ENCODE measurements at places on chromosomes 6 and 20.

- no peak for DNase-seq
Observed at GRCh38 chr20:44463466-44463865, 12.2 kb upstream of the TTPAL start.

DNA sequence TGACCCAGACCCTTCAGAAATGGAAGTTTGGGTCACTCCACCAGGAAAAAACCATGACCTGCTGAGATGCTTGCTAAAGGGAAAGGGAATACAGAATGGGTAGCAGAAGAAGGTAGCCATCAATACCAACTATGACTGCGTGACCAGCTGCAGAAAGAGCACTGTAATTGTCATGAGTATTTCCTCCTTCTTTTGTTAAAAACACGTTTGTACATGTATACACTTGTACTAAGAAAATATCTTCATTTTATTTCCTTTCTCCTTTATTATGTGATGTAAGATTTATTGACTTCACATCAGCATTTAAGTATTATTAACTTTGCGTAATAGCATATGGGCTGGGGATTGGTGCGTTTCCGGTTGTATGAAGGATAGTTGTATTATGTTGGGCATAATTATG lies 12.6 kb upstream of the MUC21 start:
- DNase-seq: no peak

- no peak for DNase-seq
Observed at GRCh38 chr20:1855109-1855508, 40.1 kb upstream of the SIRPA start.

DNA sequence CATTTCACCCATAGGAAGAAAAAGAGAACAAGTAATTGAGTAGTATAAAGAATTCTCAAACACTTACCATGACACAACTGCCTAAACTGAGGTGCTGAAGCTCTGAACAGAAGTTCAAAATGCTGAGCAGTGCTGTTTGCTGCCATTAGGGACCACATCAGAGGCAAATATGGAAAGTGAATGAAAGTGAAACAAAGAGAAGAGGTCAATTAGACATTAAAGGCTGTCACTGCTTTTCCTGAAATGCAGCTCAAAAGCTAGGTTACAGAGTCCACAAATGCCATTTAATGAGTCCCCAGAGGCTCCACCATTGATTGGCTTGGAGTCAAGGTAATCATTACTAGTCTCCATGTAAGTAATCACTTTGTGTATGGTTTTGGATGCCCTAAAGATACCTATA lies 46.1 kb downstream of the POU3F2 start:
- no peak for DNase-seq

DNA sequence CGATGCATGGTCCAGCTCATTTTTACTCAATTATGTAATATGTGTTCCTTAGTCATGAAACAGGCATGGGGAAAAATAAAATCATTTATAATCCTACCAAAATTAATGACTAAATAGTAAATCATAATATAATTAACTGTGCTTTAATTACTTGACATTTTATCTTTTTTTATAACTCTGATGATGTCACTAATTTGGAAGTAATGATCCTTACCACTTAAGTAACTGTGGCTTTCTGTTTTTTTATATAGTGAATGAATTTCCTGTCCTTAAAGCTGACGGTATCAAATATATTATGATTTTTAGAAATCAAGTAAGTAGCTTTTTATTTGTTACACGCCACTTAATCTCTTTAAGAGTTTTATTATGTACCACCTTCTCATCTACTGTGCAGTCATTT lies 32.2 kb downstream of the CSE1L start:
- DNase-seq: no peak

GRCh38 chr20:32140603-32141002 lies 31.1 kb downstream of the TM9SF4 start:
- no peak for DNase-seq

- DNase-seq: no peak
Observed at GRCh38 chr6:105785066-105785811, 300.9 kb upstream of the PRDM1 start.

- DNase-seq: no peak
Observed at GRCh38 chr6:45896783-45897441, 118.7 kb downstream of the CLIC5 start.

DNA sequence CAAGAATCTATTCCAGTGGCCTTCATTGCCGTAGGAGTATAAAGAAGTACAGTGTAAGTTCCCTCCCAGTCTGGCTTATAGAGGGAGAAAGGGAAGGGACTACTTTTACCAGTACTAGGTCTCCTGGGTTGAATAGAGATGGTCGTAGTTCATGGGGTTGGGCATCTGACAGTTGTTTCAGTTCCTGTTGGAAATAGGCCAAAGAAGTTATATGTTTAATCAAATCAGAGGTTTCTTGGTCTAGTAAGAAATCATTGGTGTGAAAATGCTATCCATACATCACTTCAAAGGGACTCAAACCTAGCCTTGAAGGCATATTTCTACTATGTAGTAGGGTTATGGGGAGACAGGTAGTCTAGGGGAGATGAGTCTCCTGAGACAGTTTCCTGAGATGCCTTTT lies 45.6 kb upstream of the MAN1A1 start:
- no peak for DNase-seq

- no peak for DNase-seq
Observed at GRCh38 chr6:6105472-6106036, 98.8 kb upstream of the NRN1 start.

DNA sequence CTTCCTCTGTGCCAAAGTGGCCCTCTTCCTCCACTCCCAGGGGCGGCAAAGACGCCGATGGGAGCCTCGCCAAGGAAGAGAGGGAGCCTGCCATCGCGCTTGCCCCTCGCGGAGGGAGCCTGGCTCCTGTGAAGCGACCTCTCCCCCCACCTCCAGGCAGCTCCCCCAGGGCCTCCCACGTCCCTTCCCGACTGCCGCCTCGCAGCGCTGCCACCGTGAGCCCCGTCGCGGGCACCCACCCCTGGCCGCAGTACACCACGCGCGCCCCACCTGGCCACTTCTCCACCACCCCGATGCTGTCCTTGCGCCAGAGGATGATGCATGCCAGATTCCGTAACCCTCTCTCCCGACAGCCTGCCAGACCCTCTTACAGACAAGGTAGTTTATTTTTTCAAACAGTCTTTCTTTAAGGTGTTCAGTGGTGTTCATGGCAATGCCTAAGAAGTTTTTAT lies 64.9 kb downstream of the FNDC1 start:
- DNase-seq: no peak

DNA sequence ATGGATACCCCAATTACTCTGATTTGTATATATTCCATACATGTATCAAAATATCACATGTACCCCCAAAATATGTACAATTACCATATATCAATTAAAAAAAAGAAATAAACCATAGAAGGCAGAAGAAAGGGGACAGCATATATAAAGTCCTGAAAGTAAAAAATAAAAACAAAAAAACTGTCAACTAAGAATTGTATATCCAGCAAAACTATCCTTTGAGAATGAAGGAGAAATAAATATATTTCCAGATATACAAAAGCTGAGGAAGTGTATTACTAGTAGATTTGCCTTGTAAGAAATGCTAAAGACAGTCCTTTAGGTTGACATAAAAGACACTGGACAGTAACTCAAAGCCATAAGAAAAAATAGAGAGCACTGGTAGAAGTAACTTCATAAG lies 9.3 kb upstream of the RIPOR2 start:
- no peak for DNase-seq

DNA sequence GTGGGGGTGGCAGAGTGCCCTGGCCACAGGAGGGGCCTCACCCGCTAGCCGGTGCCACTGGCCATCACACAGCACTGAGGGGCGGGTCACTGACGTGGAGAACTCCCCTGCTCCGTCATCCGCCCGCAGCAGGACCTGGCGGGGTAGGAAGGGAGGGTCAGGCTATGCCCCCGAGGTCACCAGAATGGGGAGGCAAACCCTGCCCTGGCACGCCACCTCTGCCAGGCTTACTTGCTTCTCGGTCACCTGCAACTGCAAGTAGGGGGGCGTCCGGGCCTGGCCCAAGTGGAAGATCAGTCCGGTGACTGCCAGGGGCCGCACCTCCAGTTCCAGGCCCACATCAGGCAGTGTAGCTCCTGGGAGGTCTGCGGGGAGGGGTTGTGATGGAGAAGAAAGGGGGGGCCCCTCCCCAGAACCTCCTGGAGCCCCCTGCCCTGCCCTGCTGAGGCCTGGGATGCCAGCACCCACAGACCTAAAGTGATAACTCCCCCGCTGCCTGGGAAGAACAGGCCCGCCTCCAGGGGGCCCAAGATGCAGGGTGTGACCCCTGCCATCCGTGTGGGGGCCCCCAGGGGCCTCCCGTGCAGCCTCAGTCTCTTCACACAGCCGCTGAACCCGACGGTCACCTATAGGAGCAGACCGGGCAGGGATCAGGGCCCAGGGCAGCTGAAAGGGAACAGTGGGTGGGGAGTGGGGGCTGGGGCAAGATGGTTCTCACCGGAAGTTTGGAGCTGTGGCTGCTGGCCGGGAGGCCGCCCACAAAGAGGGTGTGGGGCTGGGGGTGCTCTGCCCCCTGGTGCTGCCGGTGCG lies 7.4 kb downstream of the ADRM1 start:
- DNase-seq: no peak

- no peak for DNase-seq
Observed at GRCh38 chr6:7298113-7298512, 14.9 kb downstream of the SSR1 start.

DNA sequence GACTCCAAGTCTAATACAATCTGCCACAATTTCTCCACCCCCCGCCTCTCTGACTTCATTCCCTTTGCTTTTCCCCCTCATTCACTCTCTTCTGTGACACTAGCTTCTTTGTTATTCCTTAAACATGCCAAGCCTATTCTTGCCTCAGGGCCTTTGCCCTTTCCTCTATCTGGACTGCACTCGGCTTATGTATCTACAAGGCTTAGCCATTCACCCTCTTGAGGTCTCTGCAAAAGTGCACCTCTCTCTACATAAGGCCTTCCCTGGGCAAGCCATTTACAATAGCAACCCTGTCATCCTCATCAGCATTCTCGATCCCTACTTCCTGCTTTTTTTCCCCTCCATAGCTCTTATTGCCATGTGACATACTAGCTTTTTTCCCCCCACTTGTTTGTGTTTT lies 168.9 kb downstream of the PDSS2 start:
- DNase-seq: no peak

DNA sequence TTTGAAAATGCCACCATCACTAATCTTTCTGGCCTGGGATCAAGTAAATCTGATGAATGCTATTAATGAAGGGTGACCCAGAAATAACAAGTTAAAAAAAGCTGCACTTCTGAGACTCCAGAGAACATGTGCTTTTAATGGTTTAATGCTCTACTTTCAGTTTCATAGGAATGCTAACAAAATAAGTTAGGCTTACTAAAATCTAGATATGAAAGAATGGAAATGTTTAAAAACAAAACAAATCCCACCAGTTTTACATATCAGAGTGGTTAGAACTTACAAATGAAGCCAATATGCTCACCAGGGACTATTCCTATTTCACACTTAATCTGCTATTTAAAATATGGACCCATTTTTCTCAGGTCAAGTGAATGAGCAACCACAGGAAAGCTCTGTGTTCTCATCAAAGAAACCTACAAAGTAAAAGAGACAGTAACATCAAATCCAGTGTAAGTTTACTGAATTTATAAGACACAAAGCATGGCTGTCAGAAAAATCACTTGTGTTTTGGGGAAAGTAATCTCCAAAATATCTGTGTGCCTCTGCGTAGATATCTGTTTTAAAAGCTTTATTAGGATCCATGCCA lies 40.3 kb downstream of the FYN start:
- DNase-seq: no peak

- DNase-seq: no peak
Observed at GRCh38 chr6:76708641-76709331, 636.3 kb upstream of the IMPG1 start.

- no peak for DNase-seq
Observed at GRCh38 chr6:143394389-143394788, 56.1 kb downstream of the ADAT2 start.

DNA sequence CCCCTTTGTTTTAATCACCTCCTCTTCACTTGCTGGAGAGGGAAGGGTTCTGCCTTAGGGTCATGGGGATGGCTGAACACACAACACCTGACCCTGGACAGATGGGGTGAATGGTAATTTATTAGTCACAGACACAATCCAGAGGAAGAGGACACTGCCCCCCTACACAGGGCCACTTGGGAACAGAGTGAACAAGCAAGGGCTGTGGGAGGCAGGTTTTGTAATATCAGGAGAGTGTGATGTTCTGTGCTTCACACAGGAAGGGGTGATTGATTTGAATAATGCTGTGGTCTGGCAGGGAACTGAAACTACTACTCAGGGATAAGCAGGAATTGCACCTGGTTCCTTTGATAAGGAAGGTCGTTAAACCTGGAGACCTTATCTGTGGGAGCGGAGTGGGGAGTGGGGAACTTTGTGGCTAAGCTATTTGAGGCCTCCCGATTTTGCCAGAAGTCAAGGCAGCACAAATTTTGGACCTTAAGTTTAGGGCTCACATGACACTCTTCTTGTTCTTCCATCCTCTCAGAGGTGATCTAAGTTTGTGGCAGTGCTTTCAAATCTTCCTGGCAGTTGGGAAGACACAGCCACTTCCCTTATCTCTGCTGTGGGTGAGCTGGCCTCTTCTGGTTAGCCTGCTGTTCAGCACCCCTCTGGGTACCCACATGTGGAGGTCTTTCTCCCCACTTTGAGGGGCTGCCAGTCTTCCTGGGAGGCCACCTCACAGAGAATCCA lies 77.8 kb downstream of the CD164 start:
- DNase-seq: no peak

GRCh38 chr6:157398151-157398550 lies 17.2 kb downstream of the ZDHHC14 start:
- peak; percentile 15 for DNase-seq

DNA sequence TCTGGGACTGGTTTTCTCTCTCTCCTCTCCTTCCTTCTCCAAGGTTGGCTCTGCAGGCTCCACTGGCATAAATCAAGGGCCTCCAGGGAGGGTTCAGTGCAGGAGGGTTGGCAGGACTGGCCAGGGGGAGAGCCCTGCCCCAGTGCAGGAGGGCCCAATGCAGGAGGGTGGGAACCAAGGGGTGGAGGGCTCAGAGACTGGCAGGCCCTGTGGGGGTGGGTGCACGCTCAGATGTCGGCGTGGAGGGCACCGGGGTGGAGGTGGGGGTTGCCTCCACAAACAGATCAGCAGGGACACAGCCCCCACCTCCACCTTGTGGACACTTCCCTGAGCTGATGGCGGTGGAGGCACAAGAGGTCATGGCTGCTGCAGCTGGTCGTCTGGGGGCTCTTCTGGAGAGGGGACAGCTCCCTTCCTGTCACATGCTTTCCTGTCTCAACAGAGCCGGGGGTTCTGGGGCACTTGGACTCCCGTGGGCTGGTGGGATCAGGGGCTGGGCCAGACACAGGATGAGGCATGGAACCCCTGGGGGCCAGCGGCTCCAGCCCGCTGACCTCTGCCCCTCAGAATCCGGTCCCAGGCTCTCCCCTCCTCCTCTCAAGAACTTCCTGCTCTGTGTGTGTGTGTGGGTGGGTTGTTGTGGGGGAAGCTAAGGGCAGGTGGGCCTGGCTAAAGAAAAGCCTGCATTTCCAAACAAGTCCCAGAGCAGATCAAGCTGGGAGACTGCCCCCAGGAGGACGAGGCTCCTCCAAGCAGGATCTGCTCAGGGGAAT lies 2.7 kb upstream of the ABHD16B start:
- no peak for DNase-seq

GRCh38 chr6:40556023-40556422 lies 31.1 kb downstream of the LRFN2 start:
- no peak for DNase-seq

GRCh38 chr20:33673410-33674293 lies 576 bp downstream of the NECAB3 start:
- DNase-seq: no peak

GRCh38 chr6:148998704-148999103 lies 251.9 kb downstream of the UST start:
- peak; percentile 42 for DNase-seq

All from cerebellum (tissue), 4 donors.